AG04450 (cell line): ENCODE measurements at places on chromosomes 2 and 18.

GRCh38 chr2:236166796-236167296, 1.3 kb downstream of the GBX2 start:
- no peak for DNase-seq

GRCh38 chr18:55509631-55510324, 78.2 kb downstream of the TCF4 start:
- DNase-seq: peak; percentile 23

- DNase-seq: no peak
Observed at GRCh38 chr2:13919981-13920382, 712.5 kb upstream of the LRATD1 start.

GRCh38 chr18:52342456-52342855, 2.5 kb downstream of the DCC start:
- no peak for DNase-seq

- DNase-seq: no peak
Observed at GRCh38 chr2:119260646-119261492, 37.2 kb downstream of the STEAP3 start.

DNA sequence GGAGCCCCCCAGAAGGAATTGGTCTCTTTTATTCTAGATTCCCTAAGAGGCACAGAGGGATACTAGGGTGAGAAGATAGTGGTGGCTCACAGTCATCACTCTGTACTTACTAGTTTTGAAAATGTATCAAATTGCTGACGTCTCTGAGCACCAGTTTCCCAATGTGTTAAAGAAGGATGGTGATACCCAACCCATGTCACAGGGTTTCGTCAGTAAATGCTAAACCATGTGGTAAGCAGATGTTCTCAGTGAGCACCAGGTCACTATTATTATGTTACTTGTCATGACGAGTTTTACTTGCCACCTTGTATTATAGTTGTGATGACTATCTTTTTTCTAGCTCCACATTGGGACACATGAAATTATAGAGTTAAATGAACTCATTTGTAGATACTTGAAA, 54.7 kb downstream of the NEDD4L start:
- DNase-seq: no peak

DNA sequence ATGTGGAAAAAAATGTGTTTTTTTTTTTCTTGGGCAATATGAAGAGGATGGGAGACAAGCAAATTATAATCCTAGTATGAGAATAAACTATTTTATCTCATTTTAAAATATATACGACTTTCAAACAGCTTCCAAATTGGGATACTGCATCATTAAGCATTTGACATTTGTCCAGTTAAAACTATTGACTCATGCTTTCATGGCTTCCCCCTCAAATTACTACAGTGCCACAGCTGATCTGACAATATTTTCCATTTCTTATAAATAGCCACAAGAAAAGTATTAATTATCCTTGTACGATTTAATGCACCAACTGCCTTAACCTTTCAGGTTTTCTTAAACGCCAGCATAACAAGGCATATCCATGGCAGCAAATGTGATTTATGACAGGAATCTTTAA, 1134.8 kb upstream of the ZEB2 start:
- DNase-seq: no peak

GRCh38 chr18:46814399-46814798, 57.5 kb upstream of the ST8SIA5 start:
- DNase-seq: no peak

- no peak for DNase-seq
Observed at GRCh38 chr2:227973241-227973640, 101.8 kb downstream of the DAW1 start.

- no peak for DNase-seq
Observed at GRCh38 chr2:96945014-96945413, 41.4 kb downstream of the FAM178B start.

DNA sequence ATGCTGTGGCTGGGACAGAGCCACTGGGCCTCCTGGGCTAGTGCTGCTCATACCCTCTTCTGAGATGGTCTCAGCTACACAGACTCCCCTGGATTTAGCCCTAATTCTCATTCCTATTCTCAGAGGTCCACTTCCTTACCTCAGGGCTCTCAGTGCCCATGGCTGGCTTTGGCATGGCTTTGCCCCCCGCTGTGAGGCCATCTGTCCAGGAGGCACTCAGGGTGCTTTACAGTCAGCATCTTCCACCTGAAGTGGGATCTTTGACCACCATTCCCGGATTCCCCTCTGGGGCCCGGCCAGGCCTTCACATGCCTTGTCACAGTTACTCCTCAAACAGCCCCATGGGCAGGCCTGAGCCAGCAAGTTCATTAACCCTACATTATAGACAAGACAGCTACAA, 161.8 kb downstream of the CELF4 start:
- DNase-seq: no peak

- no peak for DNase-seq
Observed at GRCh38 chr2:80014637-80015036, 289.9 kb downstream of the LRRTM1 start.

DNA sequence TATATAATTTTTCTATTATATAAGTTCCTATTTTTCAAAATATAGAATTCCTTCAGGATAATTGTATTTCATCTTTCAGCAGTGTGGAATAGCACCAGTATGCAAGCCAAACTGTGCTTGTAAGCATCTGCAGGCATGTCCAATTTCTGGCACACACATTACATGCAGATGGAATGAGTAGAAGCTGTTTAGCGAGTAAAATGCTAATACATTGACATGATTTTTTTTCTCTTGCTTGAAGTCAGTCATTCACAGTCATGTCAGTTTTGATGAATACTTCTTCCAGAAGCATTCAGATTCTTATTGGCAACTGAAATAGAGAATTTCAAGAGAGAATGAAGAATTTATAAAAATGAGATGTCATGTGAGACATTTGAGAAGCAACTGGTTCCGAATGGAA, 109.4 kb downstream of the CERS6 start:
- DNase-seq: no peak

- DNase-seq: no peak
Observed at GRCh38 chr18:3329471-3329870, 67.5 kb downstream of the MYL12B start.

GRCh38 chr2:123546353-123546752, 478.7 kb upstream of the CNTNAP5 start:
- no peak for DNase-seq

DNA sequence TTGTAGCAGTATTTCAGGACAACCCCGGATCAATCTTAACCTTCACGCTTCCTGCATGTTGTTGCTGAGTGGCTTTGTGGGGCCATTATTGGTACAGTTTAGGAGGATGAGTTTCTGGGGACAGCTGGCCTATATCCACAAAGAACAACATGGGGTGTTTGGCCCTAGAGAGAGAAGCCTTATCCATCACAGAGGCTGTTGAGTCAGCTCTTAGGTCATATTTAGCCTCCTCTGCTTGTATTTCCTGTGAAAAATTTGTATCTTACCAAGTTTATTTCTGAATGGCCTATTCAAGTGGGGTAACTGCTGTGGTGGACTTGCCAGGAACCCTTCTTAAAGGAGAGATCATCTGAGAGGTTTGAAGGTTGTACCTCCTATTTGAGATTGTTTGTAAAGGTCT, 77.6 kb downstream of the MAP4K4 start:
- DNase-seq: no peak

DNA sequence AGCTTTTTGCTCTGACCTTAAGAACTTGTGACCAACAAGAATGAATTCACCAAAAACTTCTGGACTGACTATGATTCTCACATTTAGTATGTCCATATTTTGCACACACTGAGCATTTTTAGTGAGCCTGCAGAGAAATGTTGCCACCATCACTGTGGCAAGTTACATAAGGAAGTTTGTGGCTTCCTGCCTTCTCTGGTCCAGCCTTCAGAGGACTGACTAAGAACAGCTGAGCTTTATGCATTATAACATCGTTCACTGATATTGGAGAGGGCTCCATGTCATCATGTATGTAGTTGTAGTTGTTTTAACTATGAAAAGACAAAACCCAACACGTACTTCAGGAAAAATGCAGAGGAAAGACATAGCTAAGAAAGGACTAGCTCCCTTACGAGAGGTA, 218.0 kb upstream of the CRIM1 start:
- no peak for DNase-seq

GRCh38 chr2:231343988-231344387, 51.5 kb upstream of the B3GNT7 start:
- no peak for DNase-seq

DNA sequence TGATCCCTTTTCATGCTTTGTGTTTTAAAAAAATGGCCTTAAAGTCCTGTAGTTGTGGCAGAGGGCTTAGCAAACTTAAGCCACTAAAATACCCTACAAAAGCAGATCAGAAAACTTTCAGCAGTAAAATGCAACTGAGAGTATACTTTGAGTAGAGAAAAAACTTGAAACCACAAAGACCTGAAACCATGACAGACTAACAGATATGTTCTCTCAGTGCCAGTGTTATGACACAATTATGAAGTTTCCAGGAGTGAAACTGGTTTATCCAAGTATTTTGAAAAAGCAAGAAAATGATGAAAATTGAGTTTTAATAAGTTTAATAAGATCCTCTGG, 74.5 kb downstream of the SPRED2 start:
- DNase-seq: no peak

DNA sequence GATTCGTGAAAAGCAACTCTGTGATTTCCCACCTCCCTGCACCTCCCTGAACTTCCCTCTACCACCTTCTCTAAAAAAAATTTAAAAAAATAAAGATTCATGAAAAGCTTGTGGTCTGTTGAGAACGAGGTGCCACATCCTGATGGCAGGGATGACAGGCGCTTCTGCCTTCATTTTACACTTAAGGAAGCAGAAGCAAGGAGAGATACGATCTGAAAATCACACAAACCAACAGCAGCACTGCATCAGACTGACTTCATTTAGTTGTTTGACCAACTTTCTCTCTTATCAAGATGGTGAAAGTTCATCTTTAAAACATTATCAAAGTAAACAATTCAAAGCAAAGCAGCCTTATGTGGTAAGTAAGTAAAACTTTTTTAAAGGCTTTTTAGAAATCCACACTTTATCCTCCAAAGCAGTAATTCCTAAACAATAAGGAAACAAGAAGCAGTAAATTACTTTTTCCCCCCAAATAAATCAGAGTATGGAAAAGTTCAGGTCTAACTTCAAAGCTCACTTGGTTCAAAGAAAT, 15.5 kb downstream of the WDFY1 start:
- no peak for DNase-seq

GRCh38 chr2:31090188-31090587, 48.1 kb downstream of the GALNT14 start:
- no peak for DNase-seq

DNA sequence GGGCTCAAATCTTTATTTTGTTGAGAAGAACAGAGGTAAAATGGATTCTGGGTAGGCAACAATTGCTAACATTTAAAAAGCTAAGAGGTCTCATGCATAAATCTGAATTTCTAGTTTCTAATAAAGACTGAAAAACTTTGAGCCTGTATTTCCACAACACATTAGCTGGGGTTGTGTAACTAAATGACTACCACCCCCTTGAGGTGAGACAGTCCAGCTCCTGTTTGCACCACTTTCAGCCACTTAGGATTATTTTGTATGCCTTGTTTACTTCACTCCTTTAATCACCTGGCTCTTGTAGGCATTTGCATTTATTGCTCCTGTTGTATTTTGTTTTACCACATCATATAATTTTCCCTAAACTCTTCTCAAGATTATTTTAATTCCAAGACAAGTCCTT, 376.6 kb downstream of the PTH2R start:
- DNase-seq: no peak

GRCh38 chr18:63099848-63100629, 219.5 kb downstream of the BCL2 start:
- no peak for DNase-seq

GRCh38 chr2:8568543-8569302, 113.1 kb upstream of the ID2 start:
- DNase-seq: no peak

DNA sequence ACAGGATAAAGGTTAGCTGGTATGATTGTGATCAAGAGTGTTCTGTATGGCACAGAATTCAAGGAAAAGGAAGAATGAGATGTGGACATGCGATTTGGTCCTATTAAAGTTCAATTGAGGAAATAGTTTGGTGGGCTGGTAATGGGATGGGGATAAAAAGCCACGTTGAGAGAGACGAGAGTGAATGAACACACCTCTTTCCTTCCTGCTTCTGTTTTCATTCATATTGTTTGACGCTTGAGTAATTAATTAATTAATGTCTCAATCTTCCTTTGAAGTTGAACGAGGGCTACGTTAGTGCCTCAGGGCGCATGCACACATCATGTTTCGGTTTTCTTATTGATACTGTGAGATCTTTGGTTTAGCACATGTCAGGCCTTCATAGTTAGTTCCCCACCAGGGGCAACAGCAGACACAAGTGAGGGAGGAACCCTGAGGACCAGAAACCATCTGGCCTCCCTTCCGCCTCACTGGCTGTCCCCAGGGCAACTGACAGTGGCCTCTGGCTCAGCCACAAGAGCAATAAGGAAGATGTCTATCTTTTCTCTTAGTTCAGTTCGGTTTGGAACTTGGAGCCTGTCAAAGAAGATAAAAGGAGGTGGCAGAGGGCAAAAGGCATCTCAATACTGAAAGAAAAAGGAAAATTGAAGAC, 116.0 kb downstream of the LIPG start:
- DNase-seq: no peak

DNA sequence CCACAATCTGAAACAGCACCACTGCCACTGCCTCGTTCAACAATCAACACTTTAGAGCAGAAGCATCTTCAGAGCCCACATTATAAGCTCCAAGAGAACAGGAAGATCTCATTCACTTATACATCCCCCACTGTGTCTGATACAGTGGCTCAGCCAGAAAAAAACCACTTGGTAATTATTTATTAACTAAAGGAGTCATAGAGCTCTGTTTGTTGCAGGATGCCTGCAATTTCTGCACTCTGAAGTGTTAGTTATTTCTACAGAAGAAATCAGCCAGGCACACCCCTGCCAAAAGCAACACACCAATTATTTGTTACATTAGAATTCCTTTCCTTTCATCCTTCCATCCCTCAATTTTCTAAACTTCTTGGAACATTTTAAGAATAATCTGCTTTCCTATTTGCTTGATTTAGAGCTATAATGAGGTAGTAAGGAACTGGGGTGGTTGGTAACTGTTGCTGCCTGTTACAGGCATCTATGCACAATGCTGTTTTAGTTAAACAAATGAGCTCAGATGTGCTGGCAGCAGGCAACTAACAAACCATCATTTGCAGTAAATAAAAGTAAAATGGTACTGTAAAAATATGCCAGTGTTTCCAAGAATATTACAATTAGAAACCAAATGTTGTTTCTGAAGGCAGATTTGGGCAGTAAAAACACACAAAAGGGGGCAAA, 59.9 kb downstream of the DYM start:
- DNase-seq: no peak

DNA sequence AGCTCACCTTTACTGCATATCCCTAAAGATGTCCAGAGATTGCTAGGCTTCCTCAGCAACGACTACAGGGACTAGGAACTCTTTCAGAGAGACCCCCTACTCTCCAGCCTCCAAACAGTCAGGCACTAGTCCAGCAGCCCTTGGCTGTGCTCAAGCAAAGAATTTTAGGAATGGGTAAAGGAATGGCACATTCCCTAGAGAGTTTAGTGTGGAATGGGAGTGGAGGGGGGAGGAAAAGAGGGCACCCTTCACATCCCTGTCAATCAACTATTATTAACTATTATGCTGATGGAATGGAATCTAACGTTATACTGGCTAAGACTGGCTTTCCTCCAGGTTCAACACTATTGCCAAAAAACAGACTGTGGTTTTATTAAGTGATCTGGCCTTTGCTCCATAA, 64.8 kb downstream of the IKZF2 start:
- no peak for DNase-seq
